ENCODE measurements at places on chromosomes 7 and 10. TPM values are rescaled to one million over a fixed set of nuclear protein-coding genes. Genes with fewer than 3 reads are reported as not detected.
A peak's percentile ranks its signal among the peaks of the same experiment; 100 is the strongest.

GRCh38 chr7:27156916-27157701, 634 bp upstream of the HOXA7 start:
- H3K27ac ChIP-seq, result peak overlapping the region; percentile 94
- H3K4me1 ChIP-seq, result peaks cover 16% of the 10 kb centered on the region
- peak overlapping the region; percentile 49 for H3K4me3 ChIP-seq
- H3K27me3 ChIP-seq, result peaks cover 4% of the 10 kb centered on the region

IL6 gene
- total RNA-seq, result not detected

DNAJC9 gene
- 34.8 TPM for total RNA-seq

GRCh38 chr10:104274762-104275721, 6.1 kb downstream of the GSTO2 start:
- DNase-seq, result peak; percentile 65
- no peaks in the 10 kb centered on the region for H3K4me1 ChIP-seq
- H3K27me3 ChIP-seq, result no peaks in the 10 kb centered on the region

Measured in colonic mucosa (tissue), 4 donors.